ENCODE measurements at places on chromosomes 16 and 17.

- DNase-seq = no peak
Measured at GRCh38 chr17:78647032-78647431, 69.8 kb upstream of the DNAH17 start.

DNA sequence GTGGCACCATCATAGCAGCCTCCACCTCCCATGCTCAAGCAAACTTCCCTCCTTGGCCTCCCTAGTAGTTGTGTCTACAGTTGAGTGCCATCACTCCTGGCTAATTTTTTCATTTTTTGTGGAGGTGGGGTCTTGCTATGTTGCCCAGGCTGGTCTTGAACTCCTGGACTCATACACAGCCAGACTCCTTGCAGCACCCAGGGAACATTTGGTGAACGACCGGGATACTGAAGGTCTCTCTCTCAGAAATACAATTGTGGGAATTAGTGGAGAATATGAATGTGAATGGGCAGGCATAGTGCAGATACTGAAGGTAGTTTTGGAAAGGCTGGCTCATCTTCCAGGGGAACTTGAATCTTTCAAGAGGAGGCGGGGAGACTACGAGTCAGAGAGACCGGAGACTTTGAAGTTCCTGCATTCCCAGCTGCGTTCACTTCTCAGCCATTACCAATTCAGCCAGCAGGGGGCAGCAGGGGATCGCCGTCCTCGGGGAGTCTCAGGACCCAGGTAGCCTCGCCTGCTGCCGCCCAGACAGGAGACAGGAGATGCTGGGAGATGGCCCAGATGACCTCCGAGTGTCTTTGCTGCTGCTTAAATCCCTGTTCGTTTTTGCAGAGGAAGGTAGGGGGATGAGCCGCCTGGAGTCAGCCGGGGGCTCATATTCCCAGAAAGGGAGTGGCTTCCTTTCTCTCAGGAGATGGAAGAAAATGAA is 68.6 kb downstream of the HAPSTR1 start:
- DNase-seq = peak; percentile 76

GRCh38 chr16:77502448-77502847 is 67.6 kb upstream of the ADAMTS18 start:
- no peak for DNase-seq

GRCh38 chr16:78303946-78304345 is 204.5 kb downstream of the WWOX start:
- DNase-seq = no peak

- DNase-seq = no peak
Measured at GRCh38 chr17:70288540-70289290, 119.4 kb downstream of the KCNJ2 start.

GRCh38 chr16:81720973-81721906 is 57.9 kb upstream of the PLCG2 start:
- no peak for DNase-seq

DNA sequence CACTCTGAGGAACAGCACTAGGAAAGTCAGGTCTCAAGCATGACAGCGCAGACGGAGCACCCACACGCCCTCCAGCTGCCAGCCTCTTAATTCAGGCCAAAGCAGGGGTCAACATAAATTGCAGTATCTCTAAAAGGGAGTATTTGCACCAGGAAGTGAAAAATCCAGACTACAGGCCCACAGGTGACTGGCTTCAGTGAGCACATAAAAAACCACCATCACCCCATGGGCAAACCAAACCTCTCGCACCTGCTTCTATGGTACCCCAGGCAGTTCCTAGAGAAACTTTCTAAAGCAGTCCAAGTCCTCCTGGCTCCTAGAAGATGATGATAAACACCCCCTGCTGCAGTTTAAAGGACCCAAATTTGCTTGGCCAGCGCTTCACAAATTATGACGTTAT is 129.8 kb downstream of the ZNF423 start:
- no peak for DNase-seq

GRCh38 chr16:11056993-11057649 is 112.8 kb downstream of the CLEC16A start:
- no peak for DNase-seq

GRCh38 chr16:83676086-83676485 is 131.7 kb upstream of the HSBP1 start:
- peak; percentile 47 for DNase-seq

- DNase-seq = peak; percentile 47
Measured at GRCh38 chr16:86499889-86500707, 10.2 kb upstream of the FOXF1 start.

- DNase-seq = no peak
Measured at GRCh38 chr17:50629902-50630301, 4.8 kb upstream of the ABCC3 start.

DNA sequence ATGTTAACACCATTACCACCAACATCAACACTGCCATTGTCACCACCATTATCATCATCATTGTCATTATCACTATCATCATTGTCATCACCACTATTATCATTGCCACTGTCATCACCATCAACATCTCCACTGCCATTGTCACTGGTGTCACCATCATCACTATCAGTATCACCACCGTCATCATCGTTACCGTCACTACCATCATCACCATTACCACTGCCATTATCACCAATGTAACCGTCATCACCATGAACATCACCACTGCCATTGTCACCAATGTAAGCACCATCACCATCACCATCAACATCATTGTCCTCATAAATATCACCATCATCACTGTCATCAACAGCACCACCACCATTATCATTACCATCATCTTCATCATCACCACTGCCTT is 633.2 kb upstream of the EEF2KMT start:
- DNase-seq = no peak

DNA sequence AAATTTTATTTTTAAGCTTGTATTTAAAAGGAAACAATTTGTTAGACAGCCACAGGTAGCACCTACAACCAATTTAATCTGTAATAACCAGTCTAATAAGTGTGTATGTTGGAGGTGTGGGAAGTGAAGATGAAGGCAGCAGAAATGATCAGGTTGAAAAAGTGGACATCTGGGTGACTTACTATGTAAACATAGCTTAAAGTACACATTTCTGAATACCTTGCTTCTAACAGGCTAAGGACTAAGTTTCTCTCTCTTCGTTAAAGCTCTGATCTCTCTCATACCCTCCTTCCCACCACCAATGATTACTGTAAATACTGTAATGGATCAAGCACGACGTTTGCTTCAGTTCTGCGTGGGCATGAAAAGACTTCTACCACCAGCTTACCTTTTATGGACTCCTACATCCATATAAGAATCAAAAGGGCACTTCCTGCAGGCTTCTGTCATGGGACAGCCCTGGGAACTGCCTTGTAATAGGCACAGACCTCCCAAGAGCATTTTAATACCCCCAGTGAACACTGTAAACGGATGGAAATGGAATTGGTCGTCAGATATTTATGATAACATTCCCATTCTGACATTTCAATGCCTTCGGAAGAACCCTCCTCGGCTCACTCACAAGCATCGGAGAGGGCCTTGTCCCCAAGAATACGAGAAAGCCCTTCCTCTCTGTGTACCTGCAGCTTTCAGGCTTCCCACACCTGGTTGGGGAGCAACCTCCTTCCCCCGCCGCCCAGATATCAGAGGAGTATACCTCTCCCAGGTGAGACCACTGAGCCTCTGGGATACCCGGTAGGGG is 700 bp downstream of the CCDC43 start:
- no peak for DNase-seq

- no peak for DNase-seq
Measured at GRCh38 chr16:78116946-78117345, 17.5 kb downstream of the WWOX start.

DNA sequence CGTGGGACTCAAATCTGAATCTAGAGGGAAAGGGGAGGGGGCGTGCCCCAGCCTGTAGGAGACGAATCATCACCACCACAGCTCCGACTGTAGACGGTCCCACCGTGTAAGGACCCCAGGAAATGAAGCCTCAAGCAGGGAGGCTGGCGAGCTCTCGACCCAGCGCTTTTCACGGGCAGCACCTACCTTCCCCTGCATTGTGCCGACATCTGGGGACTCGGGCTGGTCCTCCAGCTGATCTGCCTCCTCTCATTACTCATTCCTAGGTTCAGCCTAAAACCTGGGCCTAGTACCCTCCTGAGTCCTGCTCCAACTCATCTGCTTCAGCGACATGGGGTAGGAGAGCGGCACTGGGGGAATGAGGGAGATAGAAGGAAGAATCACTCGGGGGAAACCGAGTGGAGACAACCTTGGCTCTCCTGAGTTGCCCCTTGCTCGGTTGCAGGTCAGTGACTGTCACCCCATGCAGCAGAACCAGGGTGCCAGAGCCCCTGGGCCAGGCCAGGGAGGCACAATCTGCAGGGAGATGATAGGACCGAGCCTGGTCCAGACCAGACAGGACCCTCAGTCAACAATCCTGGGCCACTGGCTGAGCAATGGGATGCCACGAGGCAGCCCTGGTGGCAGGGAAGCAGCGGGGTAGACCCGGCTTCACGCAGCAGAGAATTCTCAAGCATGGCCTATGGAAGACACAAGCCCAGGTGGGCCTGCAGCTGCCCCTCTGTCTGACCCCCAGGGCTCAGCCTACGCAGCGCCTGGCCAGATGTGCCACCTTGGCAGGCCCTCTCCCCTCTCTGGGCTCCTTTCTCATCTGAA is 833 bp upstream of the BCAR1 start:
- DNase-seq = peak; percentile 79

- DNase-seq = peak; percentile 71
Measured at GRCh38 chr17:51371732-51372151, 111.4 kb downstream of the UTP18 start.

- no peak for DNase-seq
Measured at GRCh38 chr17:78623541-78623940, 46.3 kb upstream of the DNAH17 start.

GRCh38 chr17:41009301-41009760 is 403 bp upstream of the KRTAP3-1 start:
- DNase-seq = no peak

GRCh38 chr17:22511431-22511830 is 819.1 kb downstream of the KCNJ18 start:
- no peak for DNase-seq

DNA sequence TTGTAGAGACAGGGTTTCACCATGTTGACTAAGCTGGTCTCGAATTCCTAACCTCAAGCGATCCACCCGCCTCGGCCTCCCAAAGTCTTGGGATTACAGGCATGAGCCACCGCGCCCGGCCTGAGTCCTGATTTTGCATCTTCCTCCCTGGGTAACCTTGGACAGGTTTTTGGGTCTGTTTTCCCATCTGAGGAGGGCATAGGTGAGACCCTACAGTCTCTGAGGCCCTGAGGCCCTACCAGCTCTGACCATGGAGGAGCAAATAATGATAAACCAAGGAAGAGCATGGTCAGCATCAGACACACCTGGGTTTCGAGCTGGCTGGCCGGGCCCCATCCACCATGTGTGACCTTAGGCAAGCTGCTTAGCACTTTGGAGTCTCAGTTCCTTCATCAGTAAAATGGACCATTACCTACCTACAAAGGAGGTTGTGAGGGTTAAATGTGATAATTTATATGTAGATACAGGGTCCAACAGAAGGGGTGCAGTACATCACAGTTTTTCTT is 1.2 kb upstream of the NCBP3 start:
- DNase-seq = no peak

- no peak for DNase-seq
Measured at GRCh38 chr17:3956983-3957382, 7.3 kb downstream of the ATP2A3 start.

DNA sequence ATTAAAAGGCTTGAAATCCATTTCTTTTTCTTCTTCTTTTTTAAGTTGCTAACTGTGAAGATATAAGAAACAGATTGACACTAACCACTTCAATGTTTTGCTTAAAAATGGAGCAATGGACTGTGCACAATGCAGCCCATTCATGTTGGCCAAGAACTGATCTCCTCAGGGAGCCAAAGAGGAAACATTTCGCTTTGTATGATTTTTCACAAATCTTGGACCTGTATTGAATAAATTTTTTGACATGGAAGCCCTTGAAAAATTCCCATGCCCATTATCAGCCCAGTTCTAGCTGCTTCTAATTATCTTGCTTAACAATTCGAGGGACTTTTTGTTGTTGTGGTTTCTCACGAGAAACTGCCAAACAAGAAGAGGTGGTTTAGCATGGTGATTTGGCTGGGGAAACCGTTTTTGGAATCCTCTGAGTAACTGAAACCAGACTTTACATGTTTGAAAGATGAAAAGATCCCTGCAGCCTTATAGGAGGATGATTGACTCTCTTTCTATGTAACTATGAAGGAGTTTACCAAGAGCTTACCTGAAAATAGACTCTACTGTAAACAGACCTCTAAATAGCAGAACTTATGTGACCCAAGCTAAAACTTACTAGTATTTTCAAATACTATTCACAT is 1389.4 kb upstream of the GOT2 start:
- no peak for DNase-seq

DNA sequence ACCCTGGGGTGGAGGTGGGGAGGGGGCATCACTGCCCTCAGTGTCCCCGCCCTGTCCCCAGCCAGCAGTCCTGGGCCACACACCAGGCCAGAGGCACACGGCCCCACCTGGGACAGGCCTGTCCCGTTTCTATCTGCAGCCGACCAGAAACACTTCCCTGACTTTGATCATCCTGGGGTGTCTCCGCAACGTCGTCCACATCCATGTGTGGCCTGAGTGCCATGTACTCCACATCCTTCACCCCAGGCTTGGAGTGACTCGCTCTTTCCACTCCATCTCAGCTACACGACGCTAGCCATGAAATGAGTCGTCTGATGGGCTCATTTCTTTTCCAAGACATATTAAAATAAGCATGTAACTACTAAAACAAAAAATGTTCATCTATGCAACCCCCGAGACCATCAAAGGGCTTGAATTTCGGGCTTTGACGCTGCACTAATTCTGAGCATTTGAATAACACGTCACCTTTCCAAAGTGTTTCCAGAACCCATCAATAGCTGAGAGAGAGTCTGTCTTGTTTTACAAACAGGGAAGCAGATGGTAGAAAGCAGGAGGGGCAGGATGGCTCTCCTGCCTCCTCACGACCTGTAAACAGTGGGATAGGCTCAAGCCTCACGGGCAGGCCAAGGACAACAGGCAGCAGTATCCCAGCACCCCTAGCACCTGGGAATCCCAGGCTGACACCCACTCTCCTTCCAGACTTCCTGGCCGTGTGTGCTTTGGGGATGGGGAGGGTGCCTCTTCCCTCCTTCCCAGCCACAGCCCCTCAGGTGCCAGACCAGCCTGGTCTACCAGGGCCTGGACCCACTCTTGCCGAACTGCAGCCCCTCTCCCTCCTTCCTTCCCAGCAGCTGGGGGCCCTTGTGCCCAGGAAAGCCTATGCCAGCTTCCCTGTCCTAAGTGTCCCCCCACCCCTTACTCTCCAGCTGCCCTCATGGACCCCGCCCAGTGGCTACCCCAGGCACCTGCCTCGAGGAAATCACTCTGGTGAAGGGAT is 20.0 kb upstream of the RASD1 start:
- no peak for DNase-seq

- DNase-seq = peak; percentile 60
Measured at GRCh38 chr16:8572919-8573724, 17.2 kb downstream of the TMEM114 start.

- DNase-seq = no peak
Measured at GRCh38 chr17:50615828-50616227, 18.9 kb upstream of the ABCC3 start.

GRCh38 chr16:10383626-10384025 is 2.2 kb upstream of the ATF7IP2 start:
- DNase-seq = no peak

GRCh38 chr17:40191237-40192208 is 14.3 kb downstream of the RAPGEFL1 start:
- DNase-seq = peak; percentile 85

- no peak for DNase-seq
Measured at GRCh38 chr17:67452681-67453554, 75.8 kb downstream of the PITPNC1 start.

- no peak for DNase-seq
Measured at GRCh38 chr17:67542219-67543114, 165.4 kb downstream of the PITPNC1 start.

Measured in retina (tissue), 1 donor.